ENCODE measurements at places on chromosomes 7 and 10. TPM values are rescaled to one million over a fixed set of nuclear protein-coding genes. Genes with fewer than 3 reads are reported as not detected.

DNA sequence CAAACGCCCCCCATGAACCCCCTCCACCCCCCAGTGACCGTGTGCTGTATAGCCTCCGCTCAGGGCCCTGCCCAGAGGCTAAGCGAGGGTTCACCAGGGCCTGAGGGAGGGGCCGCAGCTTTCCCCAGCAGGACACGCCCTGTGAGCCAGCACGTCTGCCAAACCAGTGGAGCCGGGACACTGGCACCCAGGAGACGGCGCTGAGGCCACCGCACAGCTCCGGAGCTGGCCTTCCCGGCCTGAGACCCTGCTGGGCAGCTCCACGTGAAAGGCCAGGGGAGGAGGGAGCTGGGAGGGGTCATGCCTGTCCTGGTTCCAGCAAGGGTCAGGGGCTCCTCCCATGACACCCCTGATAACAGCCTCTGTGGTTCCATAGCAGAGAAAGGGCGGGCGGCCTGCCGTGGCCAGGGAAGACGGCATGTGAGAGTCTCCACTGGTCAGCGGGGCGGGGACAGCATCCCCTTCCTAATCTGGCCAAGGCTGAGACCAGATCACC lies 278.3 kb downstream of the ELFN1 start:
- no peak for DNase-seq

DNA sequence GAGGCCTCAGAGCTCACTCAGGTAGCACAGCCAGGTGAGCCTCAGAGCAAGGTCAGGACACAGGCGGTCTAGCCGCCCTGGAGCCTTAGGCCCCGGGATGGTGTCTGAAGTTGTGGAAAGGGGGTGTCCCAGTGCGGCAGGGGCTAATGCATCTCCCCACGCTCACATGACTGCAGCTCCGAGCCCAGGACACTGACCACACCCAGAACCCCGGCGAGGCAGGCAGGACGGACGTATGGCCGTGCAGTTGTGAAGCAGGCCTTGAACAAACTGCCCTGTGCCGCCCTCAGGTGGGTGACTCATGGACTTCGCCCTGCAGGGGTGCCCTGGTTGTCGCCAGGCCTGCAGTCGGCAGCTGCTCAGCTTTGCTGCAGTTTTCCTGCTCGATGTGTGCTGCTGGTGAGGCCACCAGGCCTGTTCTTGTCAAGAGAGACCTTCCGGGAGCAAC lies 5.0 kb upstream of the PRKAR1B start:
- DNase-seq: peak; percentile 27

GRCh38 chr10:34392641-34393170 lies 422.4 kb downstream of the PARD3 start:
- no peak for DNase-seq

- DNase-seq: no peak
Measured at GRCh38 chr10:28841625-28842024, 164.3 kb downstream of the BAMBI start.

GRCh38 chr10:87850742-87851205 lies 12.6 kb downstream of the KLLN start:
- DNase-seq: no peak

DNA sequence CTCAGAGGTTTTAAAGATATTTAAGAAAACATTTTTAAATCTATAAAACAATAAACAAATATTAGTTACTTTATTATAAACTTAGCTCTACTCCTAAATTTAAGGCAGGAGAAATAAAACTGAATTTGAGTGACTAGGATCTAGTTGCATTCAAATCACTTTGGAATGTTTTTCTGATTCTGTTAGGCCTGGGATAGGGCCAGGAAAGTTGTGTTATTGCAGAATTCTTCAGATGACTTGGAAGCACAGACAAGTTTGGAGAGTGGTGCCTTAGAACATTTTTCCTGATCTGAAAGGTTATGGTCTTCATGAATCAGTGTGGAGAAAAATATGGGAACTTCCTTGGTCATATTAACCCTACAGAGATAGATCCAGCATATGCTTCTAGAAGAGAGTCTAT lies 15.6 kb upstream of the SLC25A13 start:
- DNase-seq: no peak

DNA sequence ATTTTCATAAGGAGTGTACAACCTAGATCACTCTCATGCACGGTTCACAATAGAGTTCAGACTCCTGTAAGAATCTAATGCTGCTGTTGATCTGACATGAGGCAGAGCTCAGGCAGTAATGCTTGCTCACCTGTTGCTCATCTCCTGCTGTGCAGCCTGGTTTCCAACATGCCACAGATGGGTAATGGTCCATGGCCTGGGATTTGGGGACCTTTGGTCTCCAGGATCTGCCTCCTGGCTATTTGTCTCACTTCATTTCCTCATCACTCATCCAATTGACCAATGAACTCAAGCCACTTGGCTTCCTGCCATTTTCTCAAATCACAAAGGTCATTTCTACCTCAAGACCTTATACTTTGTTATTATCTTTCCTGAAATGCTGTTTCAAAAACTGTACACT lies 786.1 kb downstream of the ANKRD7 start:
- DNase-seq: no peak

GRCh38 chr7:155682484-155682883 lies 38.0 kb downstream of the RBM33 start:
- no peak for DNase-seq

- DNase-seq: no peak
Measured at GRCh38 chr10:241966-242643, 106.8 kb downstream of the ZMYND11 start.

DNA sequence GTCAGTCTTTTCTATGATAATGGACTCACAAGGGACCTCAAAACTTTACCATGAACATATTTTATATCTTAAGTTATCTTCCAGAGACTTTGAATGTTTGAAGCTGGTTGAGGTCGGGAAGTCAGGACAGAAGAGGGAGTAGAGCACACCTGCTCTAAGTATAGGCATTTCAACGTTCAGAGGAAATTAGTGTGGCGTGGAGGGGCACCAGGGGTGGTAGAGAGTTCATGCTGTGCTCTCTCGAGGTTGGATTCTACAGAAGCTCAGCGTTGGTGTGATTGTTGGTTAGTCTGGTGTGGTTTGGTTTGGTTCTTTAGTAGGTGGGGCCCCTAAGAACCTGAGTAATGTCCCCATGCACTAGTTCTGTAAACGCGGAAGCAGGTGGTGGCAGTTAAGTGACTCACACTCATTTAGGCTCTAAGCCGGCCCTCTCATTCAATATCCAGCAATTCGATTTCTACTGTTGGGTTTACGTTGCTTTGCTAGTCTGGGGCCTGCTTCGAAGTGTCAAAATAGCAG lies 19.8 kb downstream of the CNTNAP2 start:
- DNase-seq: no peak

- no peak for DNase-seq
Measured at GRCh38 chr7:117791877-117792780, 81.1 kb downstream of the CTTNBP2 start.

GRCh38 chr7:1567049-1567771 lies 2.6 kb downstream of the PSMG3 start:
- no peak for DNase-seq

- DNase-seq: no peak
Measured at GRCh38 chr7:103752995-103753394, 236.5 kb downstream of the RELN start.

DNA sequence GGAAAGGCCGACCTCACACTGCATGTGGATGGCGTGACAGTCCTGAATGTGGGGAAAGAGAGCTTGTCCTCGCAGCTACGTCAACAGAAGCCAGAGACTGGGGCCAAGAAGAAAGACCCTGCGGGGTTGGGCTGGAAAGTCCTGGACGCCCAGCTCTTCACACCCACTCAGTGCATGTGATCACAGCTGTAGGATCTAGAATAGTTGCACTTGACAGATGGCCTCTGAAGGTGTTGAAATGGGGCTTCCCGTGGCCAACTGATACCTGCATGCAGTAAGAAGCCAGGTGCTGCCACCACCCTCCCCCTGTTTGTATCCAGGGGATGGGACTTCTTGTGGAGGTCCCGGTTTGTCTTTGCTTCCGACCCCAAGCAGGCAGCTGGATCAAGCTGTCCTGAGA lies 34.1 kb upstream of the OCM2 start:
- no peak for DNase-seq

DNA sequence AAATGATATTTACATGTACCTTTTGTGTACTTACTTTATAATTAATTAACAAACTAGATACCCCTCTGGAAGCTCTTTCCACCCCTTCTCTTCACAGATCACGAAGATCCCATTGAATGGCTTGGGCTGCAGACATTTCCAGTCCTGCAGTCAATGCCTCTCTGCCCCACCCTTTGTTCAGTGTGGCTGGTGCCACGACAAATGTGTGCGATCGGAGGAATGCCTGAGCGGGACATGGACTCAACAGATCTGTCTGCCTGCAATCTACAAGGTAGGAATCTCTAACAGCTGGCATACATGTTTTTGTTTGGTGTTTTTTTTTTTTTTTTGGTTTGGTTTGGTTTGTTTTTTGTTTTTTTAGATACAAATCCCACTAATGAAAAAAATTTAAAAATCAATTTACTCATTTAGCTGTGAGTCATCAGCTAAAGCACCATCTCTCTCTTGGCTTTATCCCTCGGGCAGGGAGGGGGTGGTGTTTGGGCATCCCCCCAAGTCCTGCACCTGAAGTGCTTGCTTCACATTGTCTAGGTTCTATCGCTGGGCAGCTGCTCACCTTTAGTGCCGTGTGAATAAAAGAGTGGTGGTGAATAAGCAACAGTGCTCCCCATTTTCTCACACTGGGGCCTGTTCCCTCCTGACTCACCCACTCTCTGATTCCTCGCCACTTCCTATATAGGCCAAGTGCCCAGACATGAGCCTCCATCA lies 68.9 kb downstream of the MET start:
- DNase-seq: no peak

GRCh38 chr10:12909836-12910185 lies 91.7 kb downstream of the CCDC3 start:
- DNase-seq: no peak

ACTL6B gene
- total RNA-seq: not detected

EVX1 gene
- 0.10 TPM for total RNA-seq

Data from Panc1 (cell line).